ENCODE measurements at places on chromosomes 11 and 22.

- peak; percentile 94 for DNase-seq
Observed at GRCh38 chr11:10293423-10294289, at the start of gene SBF2. TSS of gene SBF2 (minus strand) at chr11:10294219. CDS start at chr11:10294069, 150 bp downstream.

DNA sequence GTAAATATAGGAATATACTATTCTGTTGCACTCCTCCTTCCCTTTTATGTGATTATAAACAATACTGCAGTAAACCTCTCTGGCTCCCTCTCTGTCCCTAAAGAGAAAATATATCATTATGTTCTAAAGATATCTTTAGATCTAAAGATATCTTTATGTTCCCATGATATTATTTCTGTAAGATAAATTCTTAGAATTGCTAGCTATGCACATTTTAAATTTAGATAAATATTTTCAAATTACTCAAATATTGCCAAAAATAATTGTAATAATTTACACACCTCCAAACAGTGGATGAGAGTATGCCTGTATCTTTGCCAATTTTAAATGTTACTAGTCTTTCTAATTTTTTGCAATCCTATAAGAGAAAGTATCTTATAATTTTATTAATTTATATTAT, 10.3 kb upstream of the DEUP1 start:
- DNase-seq: no peak

GRCh38 chr22:42905217-42905616, 48.1 kb upstream of the ARFGAP3 start:
- DNase-seq: no peak

DNA sequence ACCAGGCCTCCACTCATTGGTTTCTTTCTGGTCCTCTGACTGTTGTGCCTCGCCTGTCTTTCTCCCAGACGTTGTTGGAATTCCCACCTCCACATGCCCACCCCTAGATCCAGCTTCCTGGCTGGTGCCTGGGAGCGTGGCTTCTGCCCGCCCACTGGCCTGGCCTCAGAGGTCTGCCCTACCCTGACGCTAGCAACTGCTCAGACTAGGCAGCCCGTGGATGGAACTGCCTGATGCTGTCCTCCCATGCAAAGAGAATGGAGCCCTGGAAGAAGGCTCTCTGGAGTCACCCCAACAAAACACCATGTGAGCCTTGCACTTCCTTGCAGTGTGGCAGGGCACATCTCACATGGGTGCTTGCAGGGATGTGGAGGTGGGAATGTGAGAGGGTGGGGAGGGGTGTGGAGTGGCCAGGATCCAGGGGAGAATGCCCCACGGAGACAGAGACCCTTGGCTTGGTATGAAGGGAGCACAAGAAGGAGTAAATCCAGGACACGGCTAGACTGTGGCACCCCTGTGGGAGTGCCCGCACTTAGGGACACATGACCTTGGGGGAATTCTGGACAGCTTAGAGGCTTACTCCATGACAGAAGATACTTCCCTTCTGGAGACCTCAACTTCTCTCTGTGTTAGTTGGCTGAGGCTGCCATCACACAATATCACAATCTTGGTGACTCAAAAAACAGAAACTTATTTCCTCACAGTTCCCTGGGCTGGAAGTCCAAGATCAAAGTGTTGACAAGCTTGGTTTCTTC, 22.5 kb upstream of the ADA2 start:
- DNase-seq: no peak

- peak; percentile 4 for DNase-seq
Observed at GRCh38 chr11:30635401-30635989, 49.3 kb upstream of the MPPED2 start.

DNA sequence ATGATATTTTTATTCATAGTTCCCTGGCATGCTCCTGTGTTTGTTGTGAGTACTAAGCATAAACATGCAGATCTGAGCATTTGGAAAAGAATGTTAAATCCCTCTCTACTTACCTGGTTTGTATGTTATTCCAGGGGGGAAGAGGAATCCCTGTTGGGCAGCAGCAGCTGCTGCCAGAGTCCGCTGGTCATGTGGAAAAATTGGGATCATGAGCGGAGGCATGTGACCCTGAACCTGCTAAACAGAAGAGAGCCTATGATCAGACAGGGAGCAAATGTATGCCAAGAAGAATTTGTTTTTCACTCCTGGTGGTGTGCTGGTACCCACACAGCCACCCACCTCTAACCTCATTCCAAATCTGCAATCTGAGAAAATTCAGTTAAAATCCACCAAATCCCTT, 244.7 kb downstream of the SOX6 start:
- no peak for DNase-seq

- no peak for DNase-seq
Observed at GRCh38 chr22:23269441-23270211, 89.3 kb downstream of the BCR start.

DNA sequence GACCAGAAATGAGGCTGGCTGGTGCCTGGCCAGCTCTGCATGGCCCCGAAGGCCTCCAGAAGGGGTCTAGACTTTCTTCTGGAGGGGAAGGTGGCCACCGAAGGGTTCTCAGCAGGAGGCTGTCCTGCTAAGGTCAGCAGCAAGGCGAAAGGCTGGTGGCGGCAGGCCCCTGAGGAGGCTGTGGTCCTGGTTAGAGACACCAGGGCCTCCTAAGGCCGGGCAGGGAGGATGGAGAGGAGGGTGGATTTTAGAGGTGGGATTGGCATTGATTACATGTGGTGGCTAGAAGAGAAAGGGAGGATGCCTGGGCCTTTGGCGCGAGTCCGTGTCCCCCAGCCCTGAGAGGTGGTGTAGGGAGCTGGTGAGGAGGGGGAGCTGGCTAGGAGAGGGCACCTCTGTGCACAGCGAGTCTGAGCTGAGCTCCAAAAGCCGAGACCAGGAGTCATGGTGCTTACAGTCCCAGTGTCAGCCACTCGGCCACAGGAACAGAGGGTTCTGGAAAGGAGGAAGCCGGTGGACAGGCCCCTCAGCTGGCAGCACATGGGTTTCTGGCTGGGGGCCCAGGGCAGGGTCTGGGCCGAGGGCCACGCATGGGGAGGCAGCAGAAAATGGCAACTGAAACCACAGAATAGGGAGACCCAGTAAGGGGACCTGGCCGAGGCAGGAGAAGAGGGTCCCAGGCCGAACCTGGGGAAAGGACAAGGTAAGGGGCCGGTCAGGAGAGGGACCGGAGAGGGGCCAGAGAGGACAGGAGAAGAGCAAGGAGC, 2.5 kb downstream of the FERMT3 start:
- no peak for DNase-seq

GRCh38 chr11:68251765-68252164, 20.0 kb downstream of the C11orf24 start:
- DNase-seq: no peak

DNA sequence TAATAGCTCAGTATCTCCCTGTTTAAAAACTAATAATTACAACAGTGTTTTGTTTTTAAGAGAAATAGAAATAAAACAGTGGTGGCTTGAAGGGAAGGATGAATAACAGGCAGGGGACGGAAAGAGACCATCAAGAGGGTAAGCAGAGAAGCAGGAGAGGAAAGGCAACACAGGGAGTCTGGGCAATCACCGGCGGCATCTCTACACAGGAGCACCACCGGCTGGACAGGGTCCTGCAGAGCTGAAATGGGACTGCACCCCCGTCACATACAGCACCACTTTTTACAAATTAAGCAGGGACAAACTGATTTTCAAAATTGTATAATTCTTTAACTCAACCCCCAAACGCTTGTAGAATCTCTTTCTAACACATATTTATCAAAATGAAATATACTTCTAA, 18.4 kb downstream of the PHF21A start:
- no peak for DNase-seq

All from fibroblast of lung (primary cell).